Inflammatory macrophage treated with lipopolysaccharide for 4 hours (primary cell): ENCODE measurements at places on chromosomes 7 and 10.

DNA sequence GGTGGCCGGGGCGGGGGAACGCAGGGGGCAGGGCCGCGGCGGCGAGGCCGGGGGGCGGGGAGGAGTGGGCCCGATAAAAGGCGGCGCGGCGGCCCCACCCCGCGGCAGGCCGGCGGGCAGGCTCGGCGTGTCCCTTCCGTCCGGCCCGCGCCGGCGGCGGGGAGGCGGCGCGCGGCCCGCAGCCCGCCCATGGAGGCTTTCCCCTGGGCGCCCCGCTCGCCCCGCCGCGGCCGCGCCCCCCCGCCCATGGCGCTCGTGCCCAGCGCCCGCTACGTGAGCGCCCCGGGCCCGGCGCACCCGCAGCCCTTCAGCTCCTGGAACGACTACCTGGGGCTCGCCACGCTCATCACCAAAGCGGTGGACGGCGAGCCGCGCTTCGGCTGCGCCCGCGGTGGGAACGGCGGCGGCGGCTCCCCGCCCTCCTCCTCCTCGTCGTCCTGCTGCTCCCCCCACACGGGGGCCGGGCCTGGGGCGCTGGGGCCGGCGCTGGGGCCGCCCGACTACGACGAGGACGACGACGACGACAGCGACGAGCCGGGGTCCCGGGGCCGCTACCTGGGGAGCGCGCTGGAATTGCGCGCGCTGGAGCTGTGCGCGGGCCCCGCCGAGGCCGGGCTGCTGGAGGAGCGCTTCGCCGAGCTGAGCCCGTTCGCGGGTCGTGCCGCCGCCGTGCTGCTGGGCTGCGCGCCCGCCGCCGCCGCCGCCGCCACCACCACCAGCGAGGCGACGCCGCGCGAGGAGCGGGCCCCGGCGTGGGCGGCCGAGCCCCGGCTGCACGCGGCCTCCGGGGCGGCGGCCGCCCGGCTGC, at the start of gene NANOS1:
NANOS1 (plus strand) TSS at position 102 of the 808 bp plus-strand sequence; CDS start at position 190, 88 bp downstream.
- no peak for DNase-seq

- DNase-seq, result no peak
Measured at GRCh38 chr7:2668401-2668800, 19.6 kb upstream of the AMZ1 start.

DNA sequence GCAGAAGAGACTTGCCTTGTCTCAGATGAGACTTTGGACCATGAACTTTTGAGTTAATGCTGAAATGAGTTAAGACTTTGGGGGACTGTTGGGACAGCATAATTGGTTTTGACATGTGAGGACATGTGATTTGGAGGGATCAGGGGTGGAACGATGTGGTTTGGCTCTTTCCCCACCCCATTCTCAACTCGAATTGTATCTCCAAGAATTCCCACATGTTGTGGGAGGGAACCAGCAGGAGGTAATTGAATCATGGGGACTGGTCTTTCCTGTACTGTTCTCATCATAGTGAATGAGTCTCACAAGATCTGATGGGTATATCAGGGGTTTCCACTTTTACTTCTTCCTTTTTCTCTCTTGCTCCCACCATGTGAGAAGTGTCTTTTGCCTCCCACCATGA, 229.7 kb upstream of the KCND2 start:
- no peak for DNase-seq

DNA sequence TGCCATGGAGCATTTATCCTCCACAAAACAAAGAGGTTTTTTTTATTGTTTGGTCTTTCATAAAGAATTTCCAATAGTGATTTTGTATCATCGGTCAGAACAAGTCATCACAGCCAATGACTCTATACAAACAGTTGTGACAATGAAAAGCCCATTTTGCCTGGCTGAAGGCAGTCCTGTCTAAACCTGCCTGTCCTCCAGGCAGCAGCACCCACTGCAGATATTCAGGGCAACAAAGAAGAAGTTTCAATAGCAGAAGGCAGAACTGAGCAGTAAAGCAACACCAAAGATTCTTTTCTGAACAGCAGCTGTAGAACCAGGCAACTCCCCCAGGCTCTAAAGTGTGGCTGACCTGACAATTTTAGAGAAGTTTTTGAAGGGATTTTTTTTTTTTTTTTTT, 169.4 kb downstream of the FGFR2 start:
- DNase-seq, result no peak

DNA sequence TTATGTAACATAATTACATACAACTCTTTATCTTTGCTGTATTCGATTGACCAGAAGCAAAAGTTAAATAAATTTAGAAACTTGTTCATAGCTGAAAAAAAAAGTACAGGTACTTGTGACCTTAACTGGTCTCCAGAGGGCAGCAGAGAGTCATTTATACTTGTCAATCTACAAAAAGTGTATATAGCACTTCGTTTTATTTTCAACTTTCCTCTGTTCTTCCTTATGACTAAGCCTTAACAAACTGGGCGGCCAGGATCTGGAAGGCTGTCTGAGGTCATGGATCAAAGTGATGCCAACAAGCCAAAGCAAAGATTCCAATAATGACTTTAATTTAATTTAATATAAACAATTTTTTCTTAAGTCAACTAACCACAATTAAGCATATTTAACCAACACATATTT, 29.8 kb downstream of the C10orf67 start:
- peak; percentile 87 for DNase-seq

DNA sequence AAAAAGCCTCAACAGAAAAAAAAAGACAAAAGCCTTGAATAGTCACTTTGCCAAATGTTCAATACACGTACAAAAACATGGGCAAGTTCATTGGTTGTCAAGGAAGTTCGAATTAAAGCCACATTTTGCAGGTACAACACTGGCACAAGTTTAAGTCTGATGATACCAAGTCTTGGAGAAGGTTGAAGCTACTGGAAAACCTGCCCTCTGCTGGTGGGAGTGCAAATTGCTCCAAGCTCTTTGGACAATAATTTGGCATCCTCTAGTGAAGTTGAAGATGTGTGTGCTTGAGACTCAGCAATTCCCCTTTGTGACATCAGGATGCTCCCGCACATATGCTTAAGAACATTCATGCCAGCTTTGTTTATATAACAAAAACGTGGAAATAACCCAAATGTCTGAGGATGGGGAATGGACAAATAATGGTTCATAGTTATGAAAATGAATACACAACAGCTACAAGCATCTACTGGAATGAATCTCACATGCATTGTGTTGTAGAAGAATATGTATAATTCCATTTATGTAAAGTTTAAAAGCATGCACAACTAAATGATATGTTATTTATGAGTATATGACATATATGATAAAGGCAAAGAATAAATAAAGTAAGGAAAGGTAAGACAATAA, 120.0 kb upstream of the PLPP4 start:
- peak; percentile 30 for DNase-seq

DNA sequence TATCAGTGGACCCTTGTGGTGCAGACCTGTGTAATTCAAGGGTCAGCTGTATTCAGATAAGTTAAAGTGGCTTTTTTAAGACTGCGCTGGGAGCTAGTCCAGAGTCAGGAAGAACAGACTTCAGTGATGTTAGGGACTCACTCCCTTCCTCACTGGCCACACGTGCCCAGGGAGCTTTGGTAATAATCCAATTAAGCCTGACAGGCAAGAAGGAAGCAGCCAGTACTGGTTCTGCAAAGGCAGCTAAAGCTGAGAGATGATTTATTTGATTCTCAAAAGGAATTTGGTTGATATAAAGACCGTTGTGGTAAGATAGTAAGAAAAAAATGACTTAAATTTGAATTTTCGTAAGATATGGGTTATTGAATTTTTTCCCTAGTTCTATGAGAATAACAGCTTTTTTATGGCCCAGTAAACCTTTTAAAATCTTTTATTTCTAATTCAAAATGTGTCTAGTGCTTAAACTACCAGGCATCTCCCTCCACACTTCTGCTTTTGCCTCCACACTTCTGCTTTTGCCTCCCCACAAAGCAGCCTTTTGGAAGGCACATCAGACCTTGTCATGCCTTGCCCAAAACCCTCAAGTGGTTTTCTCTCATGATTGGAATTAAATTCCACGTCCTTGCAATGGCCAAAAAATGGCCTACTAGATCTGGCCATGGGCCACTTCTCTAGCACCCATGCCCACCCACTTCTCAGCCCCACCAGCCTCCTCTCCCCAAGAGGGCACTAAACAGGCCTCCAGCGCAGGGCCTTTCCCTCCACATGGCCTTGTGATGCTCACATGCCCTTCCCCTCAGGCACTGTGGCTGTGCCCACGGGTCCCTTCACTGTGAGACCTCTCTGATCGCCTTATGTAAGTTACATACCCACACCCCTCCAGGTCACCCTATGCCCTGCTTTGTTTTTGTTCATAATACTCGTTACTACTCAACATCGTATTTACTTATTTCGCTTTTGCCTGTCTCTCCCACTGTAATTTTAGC, 92.5 kb downstream of the POU6F2 start:
- peak; percentile 43 for DNase-seq

- no peak for DNase-seq
Measured at GRCh38 chr10:86290933-86291615, 75.5 kb downstream of the GRID1 start.

DNA sequence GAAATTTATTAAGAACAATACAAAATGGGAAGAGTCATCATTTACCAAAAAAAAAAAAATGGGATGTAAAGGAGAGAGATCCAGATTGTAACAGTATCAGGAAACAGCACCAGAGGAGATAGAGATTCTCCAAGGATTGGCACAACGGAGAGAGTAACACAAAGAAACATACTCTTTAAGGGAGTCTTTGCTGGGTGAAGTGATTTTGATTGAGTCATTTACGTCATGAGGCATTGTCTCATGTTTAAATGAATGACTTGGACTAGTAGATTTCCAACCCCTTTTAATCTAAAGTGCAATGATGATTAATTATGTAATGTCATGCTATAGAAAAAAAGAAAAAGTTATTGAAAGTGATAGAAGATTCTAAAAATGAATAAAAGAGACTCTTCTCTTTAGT, 68.8 kb downstream of the ITGB8 start:
- DNase-seq, result peak; percentile 66

DNA sequence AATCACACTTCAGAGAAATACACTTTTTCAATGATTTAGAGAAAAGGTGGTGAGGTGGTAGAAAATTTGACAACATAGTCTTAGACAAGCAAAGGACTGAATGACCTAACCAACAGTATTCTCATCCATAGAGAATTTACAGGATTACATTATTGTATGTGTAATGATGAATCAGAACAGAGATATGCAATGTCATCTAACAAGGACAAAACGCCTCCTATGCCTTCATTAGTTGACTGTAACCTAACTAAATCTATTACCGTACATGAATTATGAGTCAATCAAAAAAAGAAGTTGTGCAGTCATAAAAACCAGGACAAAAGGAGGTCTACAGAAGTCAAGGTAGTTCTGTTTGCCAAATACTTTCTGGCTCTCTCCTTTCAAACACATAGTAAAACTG, 66.5 kb downstream of the RAB11FIP2 start:
- no peak for DNase-seq

DNA sequence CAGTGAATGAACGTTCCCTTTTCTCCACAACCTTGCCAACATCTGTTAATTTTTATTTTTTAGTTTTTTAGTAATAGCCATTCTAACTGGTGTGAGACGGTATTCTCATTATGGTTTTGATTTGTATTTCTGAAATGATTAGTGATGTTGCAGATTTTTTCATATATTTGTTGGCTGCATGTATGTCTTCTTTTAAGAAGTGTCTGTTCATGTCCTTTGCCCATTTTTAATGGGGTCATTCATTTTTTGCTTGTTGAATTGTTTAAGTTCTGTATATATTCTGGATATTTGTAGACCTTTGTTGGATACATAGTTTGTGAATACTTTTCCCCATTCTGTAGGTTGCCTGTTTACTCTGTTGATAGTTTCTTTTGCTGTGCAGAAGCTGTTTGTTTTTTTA, 73.9 kb upstream of the MSRB2 start:
- DNase-seq, result no peak

DNA sequence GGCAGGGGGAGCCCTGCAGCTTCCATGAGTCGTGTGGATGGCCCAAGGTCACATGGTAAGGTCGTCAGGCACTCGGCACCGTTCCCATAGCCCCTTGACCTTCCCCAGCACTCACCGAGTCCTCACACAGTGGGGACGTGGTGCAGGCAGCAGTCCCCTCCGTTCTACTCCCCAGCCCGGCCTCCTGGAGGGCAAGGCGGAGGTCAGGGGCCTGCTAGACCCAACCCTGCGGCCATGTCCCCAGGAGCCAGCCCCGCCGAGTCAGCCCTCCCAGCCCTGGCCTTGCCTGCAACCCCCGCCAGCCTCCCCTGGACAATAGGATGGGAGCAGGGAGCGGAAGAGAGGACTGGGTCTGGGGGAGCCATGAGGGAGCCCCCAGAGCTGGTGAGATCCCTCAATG, 65.2 kb downstream of the ELFN1 start:
- no peak for DNase-seq

DNA sequence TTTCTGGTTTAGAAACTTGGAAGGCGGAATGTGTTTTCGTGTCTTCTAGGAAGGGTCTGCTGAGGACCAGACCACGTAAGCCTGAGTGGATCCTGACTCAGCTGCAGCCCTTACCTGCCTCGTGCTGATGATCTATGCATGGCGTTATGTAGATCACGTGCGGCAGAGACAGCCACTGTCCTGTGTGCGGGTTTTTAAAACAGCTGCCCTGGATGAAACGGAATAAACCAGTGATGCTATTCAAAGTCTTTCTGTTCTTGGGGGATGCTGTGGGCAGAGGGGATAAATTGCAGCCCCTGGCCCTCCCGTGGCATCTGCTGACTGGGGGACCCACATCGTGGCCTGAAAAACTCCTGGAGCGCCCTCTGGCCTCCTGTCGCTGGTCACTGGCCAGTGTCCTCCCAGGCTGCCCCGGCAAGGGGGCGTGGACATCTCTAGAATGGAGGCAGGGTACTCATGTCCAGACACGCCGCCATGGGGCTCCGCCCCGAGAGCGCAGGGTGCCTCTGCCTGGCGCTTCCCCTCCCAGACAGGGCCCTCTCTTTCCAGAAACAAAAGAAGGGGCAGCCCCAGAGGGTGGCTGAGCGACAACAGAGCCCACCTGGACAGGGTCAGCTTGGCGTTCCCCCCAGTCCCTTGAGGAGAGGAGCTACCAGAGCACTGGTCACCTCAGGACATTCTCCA, 13.2 kb downstream of the ALKBH4 start:
- DNase-seq, result no peak

- no peak for DNase-seq
Measured at GRCh38 chr10:51602326-51602725, 97.1 kb downstream of the CSTF2T start.

GRCh38 chr7:153772966-153773365, 279.2 kb upstream of the DPP6 start:
- no peak for DNase-seq

- DNase-seq, result no peak
Measured at GRCh38 chr7:135938563-135938962, 38.6 kb downstream of the MTPN start.
